ENCODE measurements at places on chromosomes 2 and 18. TPM values are rescaled to one million over a fixed set of nuclear protein-coding genes. Genes with fewer than 3 reads are reported as not detected.

Gene SP140
- total RNA-seq = 7.4 TPM

Gene CPLX4
- total RNA-seq = not detected

Gene PNKD
- total RNA-seq = 28.7 TPM

Gene KCNG2
- not detected for total RNA-seq

Gene FOXI3
- not detected for total RNA-seq

Gene TMEM178A
- 2.0 TPM for total RNA-seq

Gene GPR35
- 3.9 TPM for total RNA-seq

Gene ACMSD
- not detected for total RNA-seq

Gene NFATC1
- 21.9 TPM for total RNA-seq

Gene SNTG2
- total RNA-seq = 11.8 TPM

Gene HRH4
- not detected for total RNA-seq

Gene TBR1
- not detected for total RNA-seq

Gene ARID5A
- 34.1 TPM for total RNA-seq

Gene C2orf66
- not detected for total RNA-seq

Gene KIF1A
- total RNA-seq = 6.1 TPM

Gene DSG1
- total RNA-seq = 122 TPM

Gene PLCL1
- total RNA-seq = 6.6 TPM

Gene PIGN
- 34.4 TPM for total RNA-seq

Gene E2F6
- total RNA-seq = 9.1 TPM

Gene ATAD2B
- total RNA-seq = 38.5 TPM

Gene COPS8
- total RNA-seq = 46.9 TPM

Gene SCYGR4
- not detected for total RNA-seq

Gene SERPINB10
- 0.98 TPM for total RNA-seq

Gene BOLL
- not detected for total RNA-seq

Gene SETBP1
- total RNA-seq = 38.1 TPM

Gene PDE11A
- total RNA-seq = 0.25 TPM

Gene CRYGC
- total RNA-seq = not detected

Gene PDE1A
- 14.5 TPM for total RNA-seq

Gene CDH7
- not detected for total RNA-seq

Gene SERPINB13
- total RNA-seq = 131 TPM

Gene DCDC2C
- total RNA-seq = not detected

Gene IL1F10
- total RNA-seq = not detected

Gene EPB41L3
- 53.0 TPM for total RNA-seq

Gene DYTN
- not detected for total RNA-seq

Gene ZNF2
- total RNA-seq = 4.2 TPM

Gene SPP2
- total RNA-seq = not detected

Gene LYG1
- total RNA-seq = not detected

Gene CTLA4
- 7.9 TPM for total RNA-seq

Gene ITPRIPL1
- 1.5 TPM for total RNA-seq

Gene NGEF
- 4.9 TPM for total RNA-seq

Gene SLC9A4
- not detected for total RNA-seq

Gene LRRTM1
- 0.98 TPM for total RNA-seq

Gene MAP3K19
- total RNA-seq = not detected

Gene TNFAIP6
- total RNA-seq = 2.0 TPM

Gene CBLN2
- not detected for total RNA-seq

Gene OSBPL1A
- total RNA-seq = 33.9 TPM

Gene MIB1
- total RNA-seq = 21.6 TPM

Gene BARD1
- 21.6 TPM for total RNA-seq

Gene ANKRD53
- 4.9 TPM for total RNA-seq

Gene CYS1
- total RNA-seq = 13.5 TPM

Gene SPR
- total RNA-seq = 45.7 TPM

Gene GAL3ST2
- total RNA-seq = 0.98 TPM

Gene KCNG3
- 0.74 TPM for total RNA-seq

Gene COMMD1
- total RNA-seq = 43.0 TPM

Gene UCN
- total RNA-seq = 3.2 TPM

Gene ECEL1
- total RNA-seq = not detected

Gene MYOM1
- total RNA-seq = 1.2 TPM
